Anterior cingulate cortex (tissue), 58 donors: ENCODE measurements at places on chromosomes 3 and 15.

DNA sequence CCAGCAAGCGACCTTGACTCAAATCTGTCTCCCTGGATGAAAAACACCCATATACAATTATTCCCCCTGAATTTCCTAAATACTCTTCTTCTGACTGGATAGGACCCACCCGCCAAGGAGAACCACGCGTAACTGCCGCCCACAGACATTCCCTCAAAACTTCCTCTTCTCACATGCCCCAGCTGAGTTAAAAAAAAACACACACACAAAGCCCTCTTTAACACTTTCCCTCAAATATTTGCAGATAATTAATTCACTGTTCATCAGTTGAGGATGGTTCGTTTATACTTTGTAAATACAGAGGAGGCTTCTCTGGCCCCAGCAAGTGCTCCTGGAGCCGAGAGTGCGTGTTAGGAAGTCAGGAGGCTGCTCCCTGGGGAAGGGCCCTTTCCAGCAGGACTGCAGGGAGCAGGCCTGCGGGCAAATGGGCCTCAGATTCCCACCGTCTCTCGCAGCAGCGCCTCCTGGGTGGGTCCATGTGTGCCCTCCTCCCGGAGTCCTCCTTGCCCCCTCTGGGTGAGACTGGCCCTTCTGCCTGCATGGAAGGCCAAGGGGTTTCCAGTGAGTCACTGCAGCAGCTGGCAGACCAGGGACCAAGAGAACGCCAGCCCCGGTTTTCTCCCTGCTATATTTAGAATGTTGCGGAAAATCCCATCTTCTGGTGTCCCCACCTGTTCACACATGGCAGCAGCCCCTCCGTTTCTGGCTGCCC is 46.8 kb downstream of the MGLL start:
- no peak for DNase-seq

DNA sequence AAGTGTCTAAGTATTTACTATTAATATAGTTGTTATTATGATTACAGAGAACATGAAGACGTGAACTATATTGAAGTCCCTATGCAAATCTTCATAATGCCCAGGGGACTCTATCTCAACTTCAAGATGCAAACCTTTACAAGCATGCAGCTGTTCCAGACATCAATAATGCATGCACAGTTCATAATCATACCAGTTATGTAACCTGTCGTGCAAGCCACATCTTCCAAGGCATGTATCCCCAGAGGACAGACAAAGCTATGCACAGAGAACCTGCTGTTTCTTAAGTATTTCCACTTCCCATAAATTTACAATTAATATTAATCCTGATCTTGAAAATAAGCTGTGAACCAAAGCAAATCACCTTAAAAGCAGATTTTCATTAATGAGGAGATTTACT is 534.1 kb downstream of the TUSC7 start:
- DNase-seq, result no peak

DNA sequence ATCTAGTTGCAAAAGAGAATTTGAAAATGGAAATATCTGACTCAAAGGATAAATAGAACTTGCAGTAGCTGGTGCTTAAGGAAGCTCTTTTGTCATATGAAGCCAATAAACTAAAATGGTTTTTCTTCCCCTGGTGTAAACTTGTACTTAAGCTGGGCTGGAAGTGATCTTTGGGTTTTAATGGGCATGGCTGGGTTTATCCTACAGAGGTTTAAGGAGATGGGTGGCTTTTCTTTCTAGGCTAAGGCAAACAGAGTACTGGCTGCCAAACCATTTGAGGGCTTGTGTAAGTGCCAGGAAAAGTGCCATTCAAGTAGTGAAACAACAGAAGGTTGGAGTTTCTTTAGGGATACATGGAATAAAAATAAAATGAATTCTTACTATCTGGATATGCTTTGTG is 12.1 kb upstream of the UTS2B start:
- no peak for DNase-seq

GRCh38 chr3:171680726-171681411 is 129.4 kb downstream of the PLD1 start:
- DNase-seq, result no peak

DNA sequence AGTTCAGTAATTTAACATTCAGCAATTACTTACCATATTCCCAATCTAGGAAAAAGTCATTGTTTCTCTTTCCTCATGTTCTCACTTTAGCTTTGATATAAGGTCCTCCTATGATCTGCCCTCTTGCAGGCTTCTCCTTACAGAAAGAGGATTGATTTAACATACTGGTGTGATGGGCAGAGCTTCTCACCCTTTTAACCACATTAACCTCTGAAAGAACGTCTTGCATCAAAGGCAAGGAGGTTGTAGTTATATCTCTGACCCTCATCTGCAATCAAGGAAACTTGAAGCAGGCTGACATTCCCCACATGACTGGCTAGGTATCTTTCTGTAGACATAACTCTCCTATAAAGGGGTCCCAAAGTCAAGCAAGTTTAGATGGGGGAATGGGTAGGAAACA is 39.5 kb downstream of the BTLA start:
- no peak for DNase-seq

DNA sequence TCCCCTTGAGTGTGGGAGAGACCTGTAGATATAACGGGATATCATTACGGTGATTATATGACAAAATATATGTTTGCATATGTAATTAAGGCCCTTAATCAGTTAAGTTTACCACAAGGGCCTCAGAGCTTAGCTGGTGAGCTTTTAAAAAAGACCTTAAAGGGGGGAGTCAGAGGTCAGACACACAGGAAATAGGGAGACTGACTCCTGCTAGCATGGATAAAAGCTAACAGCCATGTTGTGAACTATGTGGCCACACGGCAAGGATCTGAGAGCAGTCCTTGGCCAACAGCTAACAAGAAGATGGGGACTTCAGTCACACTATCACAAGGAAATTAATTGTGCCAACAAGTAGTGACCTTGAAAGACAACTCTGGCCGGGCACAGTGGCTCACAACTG is 3.1 kb downstream of the STAG1 start:
- DNase-seq, result no peak

GRCh38 chr15:38012894-38013293 is 78.5 kb downstream of the TMCO5A start:
- peak; percentile 5 for DNase-seq

- no peak for DNase-seq
Observed at GRCh38 chr15:84400017-84400740, 164.6 kb downstream of the GOLGA6L4 start.

- no peak for DNase-seq
Observed at GRCh38 chr3:45249391-45249790, 23.3 kb upstream of the TMEM158 start.

DNA sequence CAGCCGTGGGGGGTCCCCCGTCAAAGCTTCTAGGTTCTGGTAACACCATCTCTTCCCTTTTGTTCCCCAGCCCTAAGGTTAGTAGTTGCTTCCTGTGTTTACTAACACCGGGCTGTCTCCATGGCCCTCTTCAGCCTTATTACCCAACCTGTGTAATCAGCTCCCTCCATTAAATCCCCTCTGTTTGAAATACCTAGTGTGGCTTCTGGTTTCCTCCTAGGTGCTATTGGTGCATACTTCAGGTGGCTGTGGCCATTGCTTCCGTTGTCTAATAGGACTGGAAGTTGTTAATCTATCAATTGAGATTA is 35.3 kb downstream of the MOBP start:
- DNase-seq, result no peak

GRCh38 chr15:40493089-40493840 is 22.5 kb downstream of the CHST14 start:
- no peak for DNase-seq

DNA sequence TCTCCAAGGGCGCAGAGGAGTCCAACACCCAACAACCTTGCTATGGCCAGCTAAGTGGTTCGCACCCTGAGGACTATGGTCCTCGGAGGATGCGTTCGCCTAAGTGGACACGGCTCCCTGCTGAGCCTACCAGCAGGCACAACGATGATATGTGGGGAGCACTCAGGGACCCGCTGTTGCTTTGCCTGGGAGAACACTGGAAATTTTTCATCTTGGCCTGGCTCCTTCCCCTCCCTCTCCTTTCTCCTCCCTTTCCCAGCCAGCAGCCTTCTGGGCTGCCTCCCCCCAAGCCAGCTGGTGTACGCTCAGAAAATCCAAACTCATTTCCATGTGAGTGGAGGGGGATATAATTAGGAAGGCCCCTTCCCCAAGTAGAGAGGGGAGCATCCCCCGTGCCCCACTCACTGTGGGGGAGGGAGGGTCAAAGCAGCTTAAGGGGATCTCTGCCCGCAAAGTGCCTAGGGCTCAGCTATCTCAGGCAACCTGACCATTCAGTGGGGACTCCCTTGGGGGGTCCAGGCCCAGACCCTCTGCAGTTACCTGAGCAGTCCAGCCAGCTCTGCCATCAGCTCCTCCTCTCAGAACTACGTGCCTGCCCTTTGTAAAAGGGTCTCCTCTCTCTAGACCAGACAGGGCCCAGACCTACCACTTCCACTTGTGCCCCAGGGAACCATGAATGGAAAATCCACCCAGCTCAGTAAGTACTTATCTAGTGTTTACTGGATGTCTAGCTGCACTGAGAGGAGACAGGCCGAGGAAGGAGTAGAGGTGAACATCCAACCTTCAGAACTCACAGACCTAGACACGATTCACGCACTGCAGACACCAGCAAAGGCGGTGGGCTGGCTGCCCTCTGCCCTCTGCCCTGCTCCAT is 742 bp upstream of the SEMA7A start:
- DNase-seq, result no peak
